Stimulated activated naive B cell treated with anti-CD40 and anti-IgM and Interleukin-4, amounts not matched to agents 10 μg/mL and 1 μg/mL and 100 μg/mL, for 72 hours (primary cell): ENCODE measurements at places on chromosomes 16 and 17.
A peak's percentile ranks its signal among the peaks of the same experiment; 100 is the strongest.

- no peak for DNase-seq
Measured at GRCh38 chr16:67953641-67954375, 9.9 kb upstream of the LCAT start.

DNA sequence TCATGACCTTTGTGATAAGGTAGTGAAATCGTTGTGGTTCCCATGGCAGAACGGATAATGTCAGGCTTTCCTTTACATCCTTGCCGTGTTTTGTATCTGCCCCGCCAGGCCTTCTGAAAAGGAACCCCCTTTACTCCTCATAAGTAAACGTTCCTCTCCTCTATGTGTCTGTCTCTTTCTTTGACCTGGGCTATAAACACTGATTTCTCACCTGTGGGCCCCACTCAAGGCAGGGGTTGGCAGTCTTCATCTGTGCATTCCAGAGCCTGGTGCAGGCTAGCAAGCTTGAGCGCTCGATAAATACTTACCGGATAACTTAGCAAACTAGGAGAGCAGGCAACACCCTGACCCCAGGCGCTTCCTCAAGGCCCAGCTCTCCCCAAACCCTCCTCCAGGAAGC, 7.3 kb upstream of the HAP1 start:
- no peak for DNase-seq

GRCh38 chr17:246851-247421, 65.5 kb upstream of the DOC2B start:
- no peak for DNase-seq

DNA sequence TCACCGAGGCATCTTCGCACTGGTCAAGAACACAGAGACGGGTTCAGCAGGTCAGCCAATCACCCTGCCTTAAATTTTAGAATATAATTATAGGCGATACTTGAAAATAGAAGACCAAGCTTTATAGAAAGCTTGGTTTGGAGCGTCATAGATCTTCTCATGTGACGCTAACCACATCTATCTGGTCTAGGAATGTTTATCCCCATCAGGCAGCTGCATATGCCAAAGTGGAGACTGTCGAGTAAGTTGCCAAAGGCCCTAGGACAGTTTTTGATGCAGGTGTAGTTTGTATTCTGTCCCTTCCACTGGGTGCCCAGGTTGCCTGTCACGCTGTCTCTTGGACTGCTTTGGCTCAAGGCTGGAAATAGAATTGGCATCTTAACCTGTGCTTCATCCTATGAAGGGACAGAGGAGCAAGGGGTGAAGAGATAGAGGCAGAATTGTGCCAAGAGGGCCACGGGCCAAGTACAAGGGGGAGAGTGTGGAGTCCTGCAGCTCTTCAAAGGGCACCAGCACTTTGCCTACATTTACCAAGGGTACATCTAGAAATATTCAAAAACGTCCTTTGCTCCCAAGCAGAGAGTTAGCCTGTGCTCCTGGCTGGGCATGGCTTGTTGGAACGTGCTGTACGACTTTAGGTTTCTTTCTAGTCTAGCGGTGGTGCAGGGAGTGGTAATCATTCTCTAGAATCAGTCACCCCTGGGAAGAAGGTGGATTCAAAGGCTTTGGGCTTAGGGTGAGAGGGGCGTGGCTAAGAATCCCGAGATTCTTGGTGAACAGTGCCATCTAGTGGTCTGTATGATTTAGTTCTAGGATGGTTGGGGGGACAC, 5.3 kb upstream of the WIPI1 start:
- peak; percentile 61 for DNase-seq

GRCh38 chr17:82077617-82078358, 12.2 kb upstream of the DUS1L start:
- DNase-seq, result no peak

- no peak for DNase-seq
Measured at GRCh38 chr16:79430191-79430678, 170.3 kb downstream of the MAF start.

DNA sequence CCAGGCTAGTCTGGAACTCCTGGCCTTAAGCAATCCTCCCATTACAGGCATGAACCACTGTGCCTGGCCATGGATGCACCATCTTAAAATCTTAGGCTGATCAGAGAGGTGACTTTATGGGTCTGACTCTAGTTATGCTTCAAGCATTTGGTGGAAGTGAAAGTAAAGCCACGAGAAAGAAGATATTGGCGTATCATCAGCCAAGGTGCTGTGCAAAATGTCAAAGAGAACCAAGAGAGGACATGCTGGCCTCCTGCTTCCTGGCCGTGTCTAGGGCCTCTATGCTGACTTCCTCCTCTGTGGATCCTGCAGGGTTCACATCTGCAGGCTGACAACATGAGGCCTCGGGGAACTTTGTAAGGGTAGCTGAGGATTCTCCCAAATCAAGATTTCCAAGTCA, 385.2 kb downstream of the MAF start:
- no peak for DNase-seq

GRCh38 chr17:49694847-49695697, 12.7 kb downstream of the SLC35B1 start:
- peak; percentile 68 for DNase-seq

GRCh38 chr17:2222901-2223616, 80.5 kb downstream of the SMG6 start:
- no peak for DNase-seq

- DNase-seq, result no peak
Measured at GRCh38 chr16:5903153-5903552, 805.6 kb upstream of the EEF2KMT start.

DNA sequence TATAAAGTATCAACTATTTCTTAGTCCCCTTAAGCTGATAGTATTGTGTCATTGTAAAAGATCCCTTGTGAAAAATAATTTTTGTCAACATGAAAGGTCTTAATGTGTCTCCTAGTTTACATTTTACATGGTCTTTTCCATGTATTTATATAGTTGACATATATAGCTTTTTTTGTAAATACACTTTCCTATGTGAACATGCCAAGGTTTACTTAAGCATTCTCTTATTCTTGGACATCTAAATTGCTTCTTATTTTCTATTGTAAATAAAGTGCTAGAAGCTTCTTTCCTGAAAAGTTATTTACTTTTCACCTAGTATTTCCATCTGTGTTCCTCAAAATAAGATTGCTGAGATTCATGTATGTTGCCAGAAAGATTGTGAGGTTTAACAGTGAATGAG, 29.3 kb downstream of the TENT4B start:
- no peak for DNase-seq

DNA sequence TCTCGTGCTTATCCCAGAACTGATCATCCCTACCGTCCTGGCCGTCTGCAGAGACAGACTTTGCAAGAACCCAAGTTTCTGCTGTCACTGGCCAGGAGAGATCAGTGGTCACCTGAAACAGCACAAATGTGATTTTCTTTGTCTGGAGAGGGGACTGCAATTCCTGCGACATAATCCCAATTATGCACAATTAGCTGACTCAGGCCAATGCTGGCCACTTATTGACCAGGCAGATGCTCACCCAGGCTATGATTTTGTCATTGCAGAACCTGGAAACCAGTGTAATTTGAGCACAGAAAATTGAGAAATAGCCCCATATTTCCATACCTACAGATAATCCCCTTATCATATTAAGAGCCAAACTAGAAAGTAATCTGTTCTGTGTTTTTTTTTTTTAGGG, 34.7 kb downstream of the SALL1 start:
- DNase-seq, result no peak

DNA sequence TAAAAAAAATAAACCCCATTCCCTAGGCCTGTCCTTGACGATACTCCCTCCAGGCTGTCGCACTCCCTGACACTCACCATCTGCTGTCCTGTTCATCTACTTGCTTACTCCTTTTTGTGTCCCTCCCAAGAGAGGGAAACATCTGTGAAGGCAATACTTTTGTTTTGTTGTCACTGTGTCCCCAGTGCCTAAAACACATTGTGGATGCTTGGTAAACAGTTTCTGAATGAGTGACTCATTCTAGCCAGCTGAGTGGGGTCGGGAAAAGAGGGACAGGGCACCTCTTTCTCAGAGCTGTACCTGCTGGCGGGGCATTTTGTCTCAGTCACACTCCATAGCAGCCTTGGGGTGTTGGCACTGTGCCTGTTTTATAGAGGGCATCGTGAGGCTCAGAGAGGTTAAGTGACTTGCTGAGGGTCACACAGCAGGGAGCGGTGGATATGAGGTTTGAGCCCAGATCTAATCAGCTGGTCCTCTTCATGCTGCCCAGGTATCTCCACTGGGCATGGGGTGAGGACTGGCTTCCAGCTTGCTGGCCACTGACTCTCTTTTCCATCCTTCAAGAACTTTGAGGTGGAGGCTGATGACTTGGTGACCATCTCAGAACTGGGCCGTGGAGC, 15.6 kb downstream of the MAP2K3 start:
- no peak for DNase-seq

DNA sequence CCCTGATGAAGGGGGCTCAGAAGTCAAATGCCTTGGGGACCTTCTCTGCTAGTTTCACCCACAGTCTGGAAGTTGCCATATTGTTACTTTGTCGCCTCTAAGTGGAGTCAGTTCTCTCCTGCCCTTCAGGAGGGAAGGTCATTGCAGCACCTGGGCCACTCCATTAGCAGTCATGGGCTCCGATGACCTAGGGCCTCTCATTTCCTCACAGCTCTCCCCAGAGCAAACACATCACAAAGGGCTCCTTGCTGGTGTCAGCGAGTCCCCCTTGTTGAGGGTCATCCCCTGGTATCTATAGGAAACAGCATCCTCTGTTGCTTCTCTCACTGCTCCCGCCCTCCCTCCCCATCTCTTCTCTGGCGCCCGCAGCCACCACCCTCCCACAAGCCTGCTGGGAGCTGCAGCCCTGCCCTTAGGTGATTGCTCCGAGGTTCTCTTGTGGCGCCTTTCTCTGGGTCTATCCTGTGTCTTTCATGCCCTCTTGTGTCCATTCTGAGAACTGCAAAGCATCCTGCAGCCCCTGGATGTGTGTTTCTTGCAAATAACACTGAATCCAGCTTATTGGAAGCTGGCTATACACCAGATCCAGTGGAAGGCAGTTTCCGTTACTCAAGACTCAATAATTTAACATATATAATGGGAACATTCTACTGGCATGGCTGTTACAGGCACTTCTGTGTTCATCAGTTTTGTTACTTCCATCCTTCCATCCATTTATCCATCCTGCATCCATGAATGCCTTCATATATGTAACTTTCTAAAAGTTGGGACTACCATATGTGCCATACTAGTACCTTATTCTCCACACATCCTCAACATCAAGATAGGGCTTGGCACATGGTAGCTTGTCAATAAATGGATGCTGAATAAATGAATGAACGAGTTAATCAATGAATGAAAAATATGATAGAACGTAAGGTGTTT, 21.2 kb downstream of the PDILT start:
- DNase-seq, result peak; percentile 35

GRCh38 chr17:51739245-51739886, 419.1 kb downstream of the CA10 start:
- DNase-seq, result no peak

GRCh38 chr16:23920446-23920845, 84.7 kb downstream of the PRKCB start:
- no peak for DNase-seq

GRCh38 chr17:74059479-74060240, 143.8 kb upstream of the RPL38 start:
- no peak for DNase-seq

DNA sequence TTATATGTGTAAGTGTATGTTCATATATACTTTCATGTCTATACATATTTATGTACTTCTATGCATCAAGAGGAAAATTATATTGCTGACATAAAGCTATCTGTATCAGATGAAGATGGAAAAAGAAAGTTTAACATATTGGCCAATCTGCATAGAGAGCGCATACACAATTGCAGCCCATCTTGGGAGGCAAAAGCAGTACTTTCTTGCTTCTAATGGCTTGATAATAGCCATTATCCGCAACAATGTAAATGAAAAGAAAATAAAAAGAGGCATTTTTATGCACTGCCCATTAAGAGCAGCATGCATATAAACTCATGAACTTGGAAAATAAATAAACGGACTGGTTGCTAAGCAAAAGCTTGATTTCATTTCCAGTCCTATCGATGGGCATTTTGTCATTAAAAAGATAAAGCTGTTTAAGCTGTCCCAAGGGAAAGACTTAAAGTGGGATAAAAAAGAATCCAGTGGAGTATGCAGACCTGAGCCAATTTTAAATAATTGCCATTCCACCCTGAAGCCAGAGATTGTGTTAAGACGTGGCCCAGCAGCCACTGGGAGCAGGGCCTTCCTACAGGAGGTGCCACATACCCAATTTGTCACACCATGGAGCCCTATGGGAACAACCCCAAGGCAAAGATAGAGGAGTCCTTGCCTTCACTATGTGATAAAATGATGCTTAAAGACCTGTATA, 183.6 kb upstream of the CDH11 start:
- DNase-seq, result no peak

DNA sequence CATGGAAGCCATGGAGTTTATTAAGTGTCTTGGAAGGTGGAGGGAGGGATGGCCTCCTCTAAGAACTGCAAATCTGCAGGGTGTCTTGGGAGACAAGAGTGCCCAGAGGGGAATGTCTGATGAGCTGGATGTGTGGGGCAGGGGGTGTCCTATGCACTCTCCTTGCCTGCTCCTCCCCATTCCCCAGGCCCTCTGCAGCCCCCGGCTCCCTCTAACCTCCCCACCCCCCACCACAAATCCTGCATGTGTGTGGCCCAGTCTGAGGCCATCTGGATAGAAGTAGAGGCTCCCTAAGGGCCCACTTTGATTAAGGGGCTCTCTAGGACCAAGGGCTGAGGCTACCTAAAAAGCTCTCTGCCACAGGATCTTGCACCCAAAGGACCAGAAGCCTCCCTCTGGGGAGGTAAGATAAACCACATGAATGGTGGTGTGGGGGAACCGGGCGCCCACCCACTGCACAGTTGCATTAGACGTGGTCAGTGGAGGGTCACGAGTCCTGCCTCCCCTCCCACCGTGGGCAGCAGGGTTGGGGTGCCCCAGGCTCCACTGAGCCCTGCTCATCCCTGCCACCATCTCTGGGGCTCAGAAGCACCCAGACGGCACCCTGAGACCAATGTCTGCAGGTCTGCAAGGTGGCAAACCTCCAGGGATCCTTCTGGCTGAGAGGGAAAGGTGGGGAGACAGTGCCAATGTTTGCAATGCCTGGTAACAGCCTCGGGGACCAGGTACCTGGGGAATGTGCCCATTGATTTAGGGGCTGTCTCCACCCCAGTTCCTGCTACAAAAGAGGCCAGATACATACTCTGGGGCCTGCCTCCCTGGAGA, 618 bp downstream of the AANAT start:
- DNase-seq, result no peak

DNA sequence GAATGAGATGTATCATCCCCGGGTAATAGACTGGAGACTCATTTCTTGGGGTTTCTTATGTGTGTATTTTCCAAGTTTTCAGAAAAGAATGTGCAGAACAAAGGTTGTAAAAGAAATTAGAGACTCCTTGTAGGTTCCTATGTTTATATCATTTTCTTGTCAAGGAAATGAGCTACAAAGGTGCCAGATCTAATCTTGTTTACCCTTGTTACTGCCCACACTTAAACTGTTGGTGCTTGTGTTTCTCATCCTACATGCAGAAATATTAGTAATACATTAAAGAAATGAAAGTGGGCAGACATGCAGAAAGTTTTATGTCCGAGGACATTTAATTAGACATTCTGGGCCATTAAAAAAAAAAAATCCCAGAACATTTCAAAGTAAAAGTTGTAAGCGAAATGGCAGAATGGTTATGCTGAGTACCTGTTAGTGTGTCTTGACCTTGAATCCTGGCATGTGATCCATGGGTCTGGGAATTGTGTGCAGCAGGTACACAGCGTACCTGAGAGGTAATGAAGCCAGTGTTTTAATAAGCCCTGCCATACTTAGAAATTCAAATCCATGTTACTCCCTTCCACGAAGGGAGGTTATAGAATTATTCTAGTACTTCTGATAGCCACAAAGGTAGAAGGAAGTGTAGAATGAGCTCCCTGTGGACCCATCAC, 62.6 kb upstream of the CACNG5 start:
- DNase-seq, result no peak

GRCh38 chr17:412211-413015, 59.8 kb upstream of the RPH3AL start:
- DNase-seq, result no peak

- no peak for DNase-seq
Measured at GRCh38 chr17:40063901-40064531, 1.3 kb downstream of the THRA start.
